NK-92 treated with Interleukin-12 subunit alpha and Interleukin-12 subunit beta, amount 100 ng/mL, for 24 hours (cell line): ENCODE measurements at places on chromosomes 12 and 14.

GRCh38 chr12:108905725-108906124, 25.8 kb downstream of the DAO start:
- DNase-seq = no peak

DNA sequence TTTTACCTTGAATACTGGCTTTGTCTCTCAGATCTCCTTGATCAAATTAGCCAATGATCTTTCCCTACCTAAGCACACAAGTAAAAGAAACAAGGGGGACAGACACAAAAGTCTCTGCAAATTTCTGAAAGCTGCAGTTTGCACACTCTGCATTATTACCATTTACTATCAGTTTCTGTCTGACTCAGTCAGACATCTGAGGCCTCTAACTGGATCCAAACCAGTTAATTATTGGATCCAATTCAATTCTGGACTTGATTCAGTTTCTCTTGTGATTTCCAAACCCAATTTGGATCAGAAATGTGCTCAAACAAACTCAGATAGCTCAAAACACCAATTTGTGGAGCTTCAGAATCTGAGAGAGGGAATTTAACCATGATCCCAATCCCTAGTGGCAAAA, 16.6 kb downstream of the SSTR1 start:
- DNase-seq = no peak

GRCh38 chr14:85426068-85426935, 103.6 kb upstream of the FLRT2 start:
- DNase-seq = no peak

DNA sequence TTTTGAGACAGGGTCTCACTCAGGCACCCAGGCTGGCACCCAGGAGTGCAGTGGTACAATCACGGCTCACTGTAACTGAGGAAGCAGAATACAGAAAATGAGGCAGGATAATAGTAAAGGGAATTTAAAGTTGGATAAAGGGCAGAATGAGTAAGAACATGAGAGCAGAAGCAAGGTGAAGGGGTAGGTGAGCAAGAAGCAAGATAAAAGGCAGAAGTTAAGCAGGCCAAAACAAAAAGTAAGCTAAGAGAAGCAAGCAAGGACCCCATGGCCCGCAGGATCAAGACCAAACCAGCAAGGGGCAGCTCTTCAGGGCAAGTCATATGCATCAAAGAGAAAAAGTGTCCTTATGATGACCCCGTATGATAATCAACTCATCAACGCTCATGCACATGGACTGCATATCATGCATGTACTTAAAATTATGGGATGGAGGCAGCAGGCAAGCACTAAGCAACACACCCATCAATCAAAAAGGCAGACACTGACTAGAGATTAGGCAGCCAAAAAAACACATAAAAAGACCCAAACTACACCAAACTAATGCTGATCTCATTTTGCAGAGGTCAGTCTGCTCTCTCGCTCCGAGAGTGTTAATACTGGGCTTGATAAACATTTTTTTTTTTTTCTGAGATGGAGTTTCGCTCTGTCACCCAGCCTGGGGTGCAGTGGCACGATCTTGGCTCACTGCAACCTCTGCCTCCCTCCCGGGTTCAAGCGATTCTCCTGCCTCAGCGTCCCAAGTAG, 11.6 kb downstream of the TIMELESS start:
- DNase-seq = no peak

DNA sequence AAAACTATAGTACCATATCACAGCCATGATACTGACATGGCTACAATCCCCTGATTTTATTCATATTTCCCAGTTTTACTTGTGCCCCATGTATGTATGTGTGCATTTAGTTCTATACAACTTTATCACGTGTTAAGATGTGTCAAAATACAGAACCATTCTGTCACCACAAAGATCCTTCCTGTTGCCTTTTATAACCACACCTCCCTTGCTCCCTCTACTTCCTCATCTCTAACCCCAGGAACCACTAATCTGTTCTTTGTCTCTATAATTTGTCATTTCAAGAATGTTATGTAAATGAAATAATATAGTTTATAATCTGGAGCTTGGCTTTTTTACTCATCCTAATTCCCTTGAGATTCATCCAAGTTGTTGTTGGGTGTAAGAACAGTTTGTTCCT, 358.4 kb downstream of the DPF3 start:
- no peak for DNase-seq

- peak; percentile 55 for DNase-seq
These were observed 37.6 kb downstream of the PACS2 start for GRCh38 chr14:105351920-105352851.
